Foreskin fibroblast (primary cell): ENCODE measurements at places on chromosomes 4 and X.
A peak's percentile ranks its signal among the peaks of the same experiment; 100 is the strongest.

- DNase-seq = peak; percentile 5
Observed at GRCh38 chrX:102968216-102968615, 31.1 kb downstream of the RAB40AL start.

GRCh38 chrX:103927030-103927429 is 35.4 kb upstream of the TMSB15B start:
- no peak for DNase-seq

GRCh38 chrX:115650916-115651315 is 89.9 kb downstream of the PLS3 start:
- DNase-seq = peak; percentile 59

DNA sequence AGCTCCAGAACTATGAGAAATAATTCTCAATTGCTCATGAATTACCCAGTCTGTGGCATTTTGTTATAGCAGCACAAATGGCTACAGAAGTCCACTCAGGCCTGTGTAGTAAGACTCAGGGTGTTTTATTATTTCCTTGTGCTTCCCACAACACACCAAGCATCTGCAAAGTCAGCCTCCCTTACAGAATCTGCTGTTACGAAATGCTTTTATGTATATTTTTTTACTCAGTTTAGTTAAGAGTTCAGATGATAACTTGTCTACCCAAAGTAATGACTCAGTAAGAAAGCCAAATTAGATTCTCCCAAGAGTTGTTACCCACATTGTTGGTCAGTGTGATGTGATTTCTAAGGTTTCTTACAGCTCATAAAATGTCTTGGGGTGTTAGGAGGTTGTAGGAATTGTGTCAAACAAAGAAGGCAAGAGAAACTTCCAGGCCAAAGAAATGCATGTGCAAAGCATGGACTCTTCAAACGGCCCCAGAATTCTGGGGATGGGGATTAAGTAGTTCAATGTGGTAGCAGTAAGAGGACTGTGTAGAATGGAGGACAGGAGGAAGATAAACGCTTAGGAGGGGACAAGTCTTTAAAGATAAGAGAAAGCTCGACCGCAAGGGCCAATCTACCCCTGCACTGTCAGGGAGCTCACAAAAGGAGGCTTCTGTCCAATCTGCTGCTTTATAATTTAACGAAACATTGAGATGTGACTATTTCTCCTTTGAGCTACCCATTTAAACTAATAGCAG is 35.4 kb upstream of the TMEM184C start:
- peak; percentile 79 for DNase-seq

DNA sequence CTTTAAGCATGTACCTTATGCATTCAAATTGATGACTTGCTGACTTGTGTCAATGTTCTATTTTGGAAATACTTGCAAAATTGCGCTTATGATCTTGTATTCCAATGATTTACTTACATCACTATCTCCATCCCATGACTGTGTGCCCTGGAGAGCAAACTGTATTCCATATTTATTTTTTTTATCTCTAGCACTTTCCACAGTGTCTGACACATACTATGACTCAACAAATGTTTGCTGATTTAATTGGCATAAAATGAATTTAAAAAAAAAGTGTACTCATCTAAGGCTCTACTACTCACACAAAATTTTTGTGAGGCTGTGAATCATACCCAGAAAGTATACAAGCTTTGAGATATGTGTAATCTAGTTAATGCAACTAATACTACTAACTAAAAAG is 1066.8 kb upstream of the ADGRL3 start:
- DNase-seq = peak; percentile 4

DNA sequence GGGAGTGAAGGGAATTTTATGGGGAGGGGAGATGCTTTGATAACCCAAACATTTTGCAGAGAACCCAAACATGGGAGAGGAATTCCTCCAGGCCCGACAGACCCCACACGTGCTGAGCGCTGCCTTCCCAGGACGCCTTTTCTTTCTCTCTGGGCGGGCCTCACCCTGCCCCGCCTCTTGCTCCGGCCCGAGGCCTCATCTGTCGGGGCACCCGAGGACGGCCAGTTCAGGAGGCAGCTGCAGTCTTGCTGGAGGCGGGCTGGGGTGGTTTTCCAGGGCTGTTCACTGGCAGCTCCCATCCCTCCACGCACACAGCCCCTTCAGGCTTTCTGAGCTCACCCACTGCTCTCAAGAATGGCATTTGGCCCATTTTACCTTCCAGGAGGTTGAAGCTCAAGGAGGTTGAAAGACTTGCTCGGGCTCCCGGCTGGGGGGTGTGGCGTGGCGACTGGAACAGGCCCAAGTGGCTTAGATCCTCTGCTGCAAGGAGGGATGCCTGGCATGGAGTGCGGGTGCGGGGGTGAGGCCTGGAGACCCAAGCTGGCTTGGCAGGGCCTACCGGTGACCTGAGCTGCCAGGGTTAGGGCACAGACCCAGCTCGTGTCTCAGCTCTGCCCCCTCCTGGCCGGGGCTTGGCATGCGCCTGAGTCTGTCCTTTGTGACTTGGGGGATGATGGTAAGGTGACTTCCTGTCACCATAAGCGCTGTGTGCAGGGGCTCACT is 99.2 kb downstream of the PSAPL1 start:
- peak; percentile 22 for DNase-seq

GRCh38 chr4:6716958-6717655 is 1.1 kb downstream of the BLOC1S4 start:
- no peak for DNase-seq

GRCh38 chrX:8565729-8566128 is 101.1 kb downstream of the VCX3B start:
- no peak for DNase-seq
